ENCODE measurements at places on chromosomes 5 and 9.

- DNase-seq = no peak
These were observed 404 bp downstream of the MRNIP start for GRCh38 chr5:179858241-179858585.

- DNase-seq = no peak
These were observed 126.7 kb downstream of the PPP2R2B start for GRCh38 chr5:146751781-146752401.

GRCh38 chr9:117160254-117160653 lies 254.6 kb downstream of the ASTN2 start:
- DNase-seq = no peak

DNA sequence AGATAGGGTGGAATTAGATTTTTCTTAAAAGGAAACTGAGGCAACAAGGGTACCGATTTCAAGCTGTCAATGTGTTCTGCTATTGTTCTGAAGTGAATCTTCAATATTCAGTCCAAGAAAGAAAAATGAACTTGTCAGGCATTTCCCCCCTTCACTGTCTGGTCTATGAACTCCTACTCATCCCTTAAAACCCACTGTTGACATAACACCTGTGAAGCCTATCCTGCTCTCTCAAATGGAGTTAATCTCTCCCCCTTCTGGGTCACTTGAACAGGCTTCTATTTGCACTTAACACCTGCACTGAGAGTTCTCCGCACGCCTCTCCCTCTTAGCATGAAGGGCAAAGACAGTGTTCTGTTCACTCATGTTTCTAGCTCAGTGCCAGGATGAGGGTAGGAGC lies 144.3 kb downstream of the CRB2 start:
- no peak for DNase-seq

DNA sequence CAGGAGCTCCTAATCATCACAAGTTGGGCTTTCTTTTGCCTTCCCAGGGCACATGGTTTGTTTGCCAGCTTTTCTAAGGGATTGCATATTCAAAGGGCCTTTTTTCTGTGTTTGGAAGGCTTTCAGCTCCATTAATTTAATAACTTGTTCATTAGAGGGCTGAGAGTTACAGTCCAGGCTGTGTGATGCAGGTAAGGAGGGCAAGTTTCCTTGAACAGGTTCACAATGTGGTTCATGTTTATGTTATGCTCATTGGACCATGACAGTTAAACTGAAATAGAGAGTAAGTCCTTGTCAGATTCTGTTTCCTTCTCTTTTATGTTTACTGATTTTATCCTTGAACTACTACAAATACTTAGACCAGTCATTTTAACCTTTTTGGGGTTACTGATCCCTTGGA lies 174.4 kb downstream of the MARCHF11 start:
- DNase-seq = no peak

GRCh38 chr5:9515436-9515835 lies 30.4 kb downstream of the SEMA5A start:
- no peak for DNase-seq

All from omental fat pad (tissue), 4 donors.